ENCODE measurements at places on chromosomes 12 and 14.
A peak's percentile ranks its signal among the peaks of the same experiment; 100 is the strongest.

- DNase-seq = no peak
Measured at GRCh38 chr14:35052637-35053036, 6.6 kb downstream of the FAM177A1 start.

- no peak for DNase-seq
Measured at GRCh38 chr12:117069926-117070900, 29.0 kb downstream of the TESC start.

DNA sequence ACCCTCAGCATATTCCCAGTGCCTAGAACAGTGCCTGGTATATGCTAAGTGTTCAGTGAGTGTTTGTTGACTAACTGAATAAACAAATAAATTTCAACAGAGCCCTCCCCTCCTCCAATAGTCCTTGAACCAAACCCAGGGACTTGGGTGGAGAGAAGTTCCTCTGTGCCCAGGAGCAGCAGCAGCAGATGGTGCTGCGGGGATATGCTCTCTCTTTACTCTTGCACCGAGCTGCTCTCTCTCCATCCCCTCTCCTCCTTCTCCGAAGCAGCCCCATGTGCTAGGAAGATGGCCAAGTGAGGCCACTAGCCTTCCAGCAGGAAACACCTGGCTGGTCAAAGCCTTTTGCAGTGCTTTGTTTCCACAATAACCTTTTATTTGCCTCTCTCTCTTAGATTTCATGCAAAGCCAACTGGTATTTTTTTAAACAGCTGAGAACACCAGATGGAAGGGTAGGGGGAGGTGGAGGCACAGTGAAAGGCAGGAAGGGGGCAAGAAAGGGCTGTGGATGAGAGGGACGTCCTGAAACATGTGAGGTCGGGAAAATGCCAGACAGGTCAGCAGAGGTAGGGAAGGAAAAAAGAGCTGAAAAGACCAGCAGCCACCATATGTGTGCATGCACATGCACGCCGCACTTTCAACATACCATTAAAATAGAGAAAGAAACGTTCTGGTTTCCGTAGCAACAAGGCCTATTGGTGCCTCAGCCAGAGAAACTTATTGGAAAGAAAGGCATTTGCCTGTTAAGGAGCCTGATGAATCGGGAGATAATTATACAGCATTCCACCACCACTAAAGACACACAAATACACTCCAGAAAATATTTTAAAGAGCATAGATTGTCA is 78.9 kb downstream of the EMP1 start:
- DNase-seq = no peak

GRCh38 chr12:55845785-55846496 is 3.2 kb upstream of the MMP19 start:
- no peak for DNase-seq

DNA sequence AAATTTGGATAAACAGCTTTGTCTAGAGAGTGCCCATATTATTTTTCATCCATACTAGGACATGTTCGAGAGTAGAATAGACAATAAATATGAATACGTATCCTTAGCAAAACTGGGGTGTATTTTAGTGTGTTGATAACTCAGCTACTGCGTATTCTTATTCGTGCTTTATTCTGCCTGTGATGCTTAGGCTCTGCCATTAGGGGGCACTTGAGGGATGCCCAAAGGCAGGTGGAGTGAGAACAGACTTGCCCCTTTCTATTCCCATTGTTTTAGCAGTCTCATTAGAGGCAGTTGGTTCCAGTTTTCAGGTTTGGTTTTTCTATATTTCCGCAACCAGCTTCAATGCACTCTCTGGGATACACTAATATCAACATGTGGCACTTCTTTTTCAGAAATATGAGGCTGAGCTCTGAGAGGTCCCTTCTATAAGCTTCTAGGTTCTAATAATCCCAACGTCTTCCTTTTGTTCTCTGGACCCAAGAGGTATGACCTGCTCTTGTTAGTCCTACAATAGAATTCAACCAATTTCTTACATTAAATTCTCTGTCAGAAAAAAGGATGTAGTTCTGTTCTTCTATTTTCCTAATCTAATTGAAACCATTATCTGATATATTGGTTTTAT is 985.7 kb upstream of the FBXO33 start:
- peak; percentile 11 for DNase-seq

- DNase-seq = no peak
Measured at GRCh38 chr12:58368001-58368400, 426.6 kb downstream of the ATP23 start.

DNA sequence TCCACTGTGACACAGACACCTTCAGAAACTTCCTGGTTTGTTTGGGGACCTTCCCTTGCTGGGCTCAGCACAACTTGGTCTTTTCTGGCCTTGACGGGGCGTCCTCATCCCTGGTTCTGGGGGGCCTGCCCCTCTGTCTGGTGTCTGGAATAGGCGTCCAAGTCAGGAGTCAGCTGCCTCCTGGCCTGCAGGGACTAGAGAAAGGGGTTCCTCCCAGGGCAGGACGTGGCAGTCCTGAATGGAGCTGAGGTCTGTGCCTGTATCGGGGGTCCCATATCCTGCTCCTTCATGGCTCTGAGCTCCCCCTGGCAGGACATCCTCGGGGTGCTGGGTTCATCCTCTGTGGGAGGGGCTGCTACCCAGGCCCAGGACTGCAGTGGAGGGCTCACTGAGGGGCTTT is 384.0 kb downstream of the TMEM121 start:
- DNase-seq = no peak

DNA sequence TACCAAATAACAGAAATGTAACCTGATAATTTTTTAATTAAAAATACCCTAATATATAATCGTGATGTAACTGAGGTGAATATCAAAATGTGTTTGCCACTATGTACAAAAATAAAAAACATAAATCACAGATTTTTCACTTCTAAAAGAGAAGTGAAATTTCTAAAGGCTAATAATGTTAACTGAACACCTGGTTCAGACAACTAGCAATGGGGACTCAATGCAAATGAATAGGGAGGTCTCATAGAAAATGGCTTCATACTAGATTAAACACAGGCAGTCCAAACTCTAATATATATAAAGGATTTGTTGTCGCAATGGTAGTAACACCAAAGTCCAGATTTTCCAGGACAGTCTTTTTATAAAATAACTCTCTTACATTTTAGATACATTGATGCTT is 365.4 kb upstream of the ATP2B1 start:
- DNase-seq = no peak

DNA sequence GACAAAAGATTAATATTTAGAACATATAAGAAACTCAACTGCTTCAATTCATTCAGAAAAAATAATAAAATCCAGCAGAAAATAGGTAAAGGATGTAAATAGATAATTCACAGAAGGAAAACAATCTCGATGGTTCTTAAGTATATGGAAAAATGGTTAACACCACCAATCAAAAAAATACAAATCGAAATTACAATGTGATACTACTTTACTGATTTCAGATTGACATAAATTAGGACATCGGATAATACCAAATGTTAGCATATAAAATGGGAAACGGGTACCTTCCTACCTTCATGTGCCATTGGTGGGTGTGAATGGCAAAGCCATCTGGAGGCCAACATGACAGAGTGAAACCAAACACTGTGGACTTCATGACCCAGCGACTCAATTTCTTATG is 1.6 kb upstream of the PPP4R4 start:
- DNase-seq = no peak

DNA sequence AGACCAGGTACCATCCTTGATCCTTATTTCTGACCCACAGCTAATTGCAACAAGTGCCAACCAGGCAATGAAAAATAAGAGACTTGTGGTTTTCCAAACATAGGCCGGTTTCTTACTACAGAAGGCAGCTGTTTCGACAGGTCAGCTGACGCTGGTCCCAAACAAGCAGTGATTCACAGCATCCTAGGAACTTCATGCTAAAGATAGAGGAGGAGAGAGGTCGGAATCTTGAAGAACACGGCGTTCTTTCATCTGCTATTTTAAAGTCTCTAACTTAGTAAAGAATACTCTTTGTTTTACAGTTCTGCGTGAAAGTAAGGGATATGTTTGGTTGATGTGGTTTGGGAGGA is 28.1 kb upstream of the ADGRD1 start:
- DNase-seq = no peak

DNA sequence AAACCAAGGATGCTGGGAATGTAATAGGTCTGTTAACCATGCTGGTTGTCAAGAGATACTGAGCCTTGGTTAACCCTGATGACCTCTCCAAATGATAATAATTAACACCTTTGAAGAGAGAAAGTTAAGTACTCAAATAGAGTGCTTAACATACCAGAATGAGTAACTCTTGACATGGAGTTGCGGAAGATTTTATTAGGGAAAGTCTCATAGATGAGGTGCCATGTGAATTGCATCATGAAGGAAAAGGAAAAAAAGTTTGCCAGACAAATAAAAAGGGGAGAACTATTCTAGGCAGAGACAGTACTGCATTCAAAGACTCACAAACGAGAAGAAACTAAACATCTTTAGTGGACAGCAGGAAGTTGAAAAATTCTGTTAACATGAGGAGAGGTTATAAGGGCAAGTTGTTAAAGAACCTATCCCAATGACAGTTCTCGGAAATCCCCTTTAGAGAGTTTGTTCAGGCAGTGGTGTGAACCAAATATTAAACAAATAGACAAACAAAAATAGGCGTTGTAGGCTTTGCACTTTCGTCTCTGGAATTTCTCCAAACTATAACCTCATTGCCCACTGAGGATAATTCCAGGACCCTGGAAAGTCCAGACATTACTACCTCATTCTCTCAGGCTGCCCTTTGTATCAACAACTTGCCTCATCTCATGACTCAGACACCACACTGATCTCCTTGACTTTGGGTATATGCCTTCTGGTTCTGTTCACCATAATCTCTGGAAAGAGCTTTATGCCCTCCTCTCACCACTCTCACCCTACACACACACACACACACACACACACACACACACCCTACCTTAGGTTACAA is 435.0 kb downstream of the GXYLT1 start:
- DNase-seq = no peak

Measured in NCI-H2107 (cell line).